ENCODE measurements at places on chromosomes 5 and 9.

- no peak for DNase-seq
Measured at GRCh38 chr9:80881940-80882339, 807.4 kb downstream of the TLE1 start.

GRCh38 chr9:84897362-84898094, 228.0 kb downstream of the NTRK2 start:
- DNase-seq = no peak

DNA sequence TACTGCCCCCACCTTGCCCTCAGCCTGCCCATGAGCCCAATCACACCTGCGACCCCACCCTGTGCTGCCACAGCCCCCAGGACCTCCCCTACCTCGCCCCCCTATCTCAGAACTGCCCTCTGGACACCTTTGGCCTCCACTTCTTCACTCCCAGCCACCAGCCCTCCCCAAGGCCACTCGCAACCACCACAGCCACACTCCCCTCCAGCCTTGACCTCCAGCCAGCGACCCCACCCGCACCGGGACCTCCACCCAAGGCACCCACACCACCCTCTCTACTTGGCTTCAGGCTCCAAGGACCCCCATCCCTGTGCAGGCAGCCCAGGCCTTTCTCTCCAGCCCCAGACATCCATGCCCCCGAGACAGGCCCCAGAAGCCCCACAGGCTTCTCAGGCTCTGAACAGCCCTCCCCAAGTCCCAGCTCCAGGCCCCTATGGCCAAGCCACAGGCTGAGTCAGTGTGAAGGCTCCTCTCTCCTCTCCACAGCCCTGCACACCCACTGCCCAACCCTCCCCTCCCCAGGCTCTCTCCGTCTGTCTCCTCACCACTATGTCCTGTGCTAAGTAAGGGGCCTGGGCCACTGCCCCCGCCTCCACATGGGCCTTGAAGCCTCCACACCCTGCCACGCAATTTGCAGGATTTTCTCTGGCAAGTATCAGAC, 2.0 kb downstream of the AK1 start:
- no peak for DNase-seq

- DNase-seq = no peak
Measured at GRCh38 chr5:141039061-141039460, 12.1 kb upstream of the PCDHB1 start.

DNA sequence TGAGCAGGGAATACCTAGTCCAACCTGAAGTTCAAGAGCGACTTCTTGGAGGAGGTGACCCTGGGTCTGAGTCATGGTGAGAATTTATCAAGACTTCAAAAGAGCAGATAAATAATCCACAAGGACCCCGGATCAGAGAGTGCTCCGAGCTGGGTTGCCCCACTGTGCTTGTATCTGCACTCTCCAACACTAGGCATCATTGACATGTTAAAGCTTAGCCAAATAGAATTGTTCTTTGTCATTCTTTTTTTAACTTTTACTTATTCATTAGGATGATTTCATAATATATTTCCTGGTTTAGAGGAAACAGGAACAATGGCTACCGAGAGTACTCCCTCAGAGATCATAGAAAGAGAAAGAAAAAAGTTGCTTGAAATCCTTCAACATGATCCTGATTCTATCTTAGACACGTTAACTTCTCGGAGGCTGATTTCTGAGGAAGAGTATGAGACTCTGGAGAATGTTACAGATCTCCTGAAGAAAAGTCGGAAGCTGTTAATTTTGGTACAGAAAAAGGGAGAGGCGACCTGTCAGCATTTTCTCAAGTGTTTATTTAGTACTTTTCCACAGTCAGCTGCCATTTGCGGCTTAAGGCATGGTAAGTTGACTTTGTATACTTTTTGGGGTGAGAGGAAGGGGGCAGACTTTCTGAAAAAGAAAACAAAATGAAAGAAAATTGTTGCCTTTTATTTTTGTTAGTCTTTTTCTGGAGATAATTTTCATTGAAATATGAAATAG, at the start of gene CARD6:
Gene CARD6 (plus strand): TSS at position 300 of the 738 bp plus-strand sequence. CDS start 16 bp downstream, at position 316.
- no peak for DNase-seq

GRCh38 chr5:136518814-136519213, 153.5 kb upstream of the TRPC7 start:
- no peak for DNase-seq

DNA sequence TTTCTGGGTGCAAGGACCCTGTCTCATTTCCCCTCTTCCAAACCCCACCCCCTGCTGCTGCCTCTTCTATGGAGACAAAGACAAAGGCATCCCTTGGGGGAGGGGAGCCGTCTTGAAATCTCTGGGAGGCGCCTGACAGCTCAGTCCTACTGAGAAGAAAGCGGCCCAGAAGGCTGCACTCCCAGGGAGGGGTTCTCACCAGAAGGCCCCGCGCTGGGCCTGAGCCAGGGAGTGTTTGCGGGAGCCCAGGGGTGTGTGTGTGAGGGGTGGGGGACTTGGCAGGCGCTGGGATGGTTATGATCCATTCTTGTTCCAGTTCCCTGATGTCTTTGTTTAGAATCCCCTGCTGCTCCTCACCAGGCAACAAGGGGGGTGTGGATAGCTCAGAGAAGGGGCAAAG, 45.7 kb upstream of the ALDH1B1 start:
- no peak for DNase-seq

DNA sequence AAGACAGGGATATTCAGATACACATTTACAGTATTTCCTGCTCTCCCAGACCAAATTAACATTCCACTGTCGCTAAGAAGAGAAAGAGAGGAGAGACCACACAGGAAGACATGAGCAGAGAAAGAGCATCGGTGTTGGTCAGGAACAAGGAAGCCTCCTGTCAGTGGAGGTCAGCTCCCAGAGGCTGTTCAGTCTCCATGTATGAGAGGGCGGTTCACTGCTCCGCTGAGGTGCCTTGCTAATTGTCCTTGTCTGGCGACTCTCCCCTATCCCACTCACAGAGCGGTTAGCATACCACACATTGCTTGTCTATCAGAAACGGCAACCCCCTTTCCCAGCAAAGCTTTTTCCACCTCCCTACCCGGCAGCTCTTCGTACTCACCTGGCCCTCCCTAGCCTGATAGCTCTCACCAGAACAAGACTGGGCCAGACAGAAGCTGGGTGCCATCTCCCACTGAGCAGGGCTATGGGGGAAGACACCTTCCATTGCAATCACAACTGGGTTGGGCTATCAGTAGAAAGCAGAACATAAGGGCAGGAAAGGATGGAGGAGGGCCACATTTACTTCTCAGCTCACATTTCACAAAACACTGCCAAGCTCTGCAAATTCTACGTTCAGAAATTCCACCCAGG, 58.6 kb upstream of the LMNB1 start:
- DNase-seq = no peak

DNA sequence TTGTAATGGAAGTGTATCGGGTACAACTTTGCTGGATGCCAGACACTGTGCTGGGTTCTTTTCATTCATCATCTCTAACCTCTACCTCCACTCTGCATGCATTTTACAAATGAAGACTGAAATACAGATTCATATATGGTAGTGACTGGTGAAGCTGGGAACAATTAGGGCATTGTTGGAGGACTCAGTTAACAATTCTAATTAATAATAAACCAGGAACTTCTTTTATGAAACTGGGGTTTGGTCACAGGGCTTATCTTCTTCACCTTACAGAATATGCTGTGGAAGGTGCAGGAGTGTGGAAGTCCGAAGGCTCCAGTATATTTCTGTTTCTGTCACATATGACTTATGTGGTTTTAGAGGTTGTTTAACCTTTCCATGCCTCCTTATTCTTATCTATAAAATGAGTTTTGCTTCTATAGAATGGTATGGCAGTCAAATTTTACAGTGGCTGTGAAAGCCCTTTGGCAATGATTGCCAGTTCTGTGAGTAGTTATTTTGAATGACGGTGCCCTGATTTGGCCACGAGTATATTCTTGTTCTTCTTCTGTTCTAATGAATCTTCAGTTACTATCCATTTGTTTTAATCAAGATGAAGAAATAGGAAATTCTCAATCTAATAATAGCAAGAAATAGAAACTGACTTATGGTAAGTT, 284.7 kb downstream of the GABRB2 start:
- no peak for DNase-seq

DNA sequence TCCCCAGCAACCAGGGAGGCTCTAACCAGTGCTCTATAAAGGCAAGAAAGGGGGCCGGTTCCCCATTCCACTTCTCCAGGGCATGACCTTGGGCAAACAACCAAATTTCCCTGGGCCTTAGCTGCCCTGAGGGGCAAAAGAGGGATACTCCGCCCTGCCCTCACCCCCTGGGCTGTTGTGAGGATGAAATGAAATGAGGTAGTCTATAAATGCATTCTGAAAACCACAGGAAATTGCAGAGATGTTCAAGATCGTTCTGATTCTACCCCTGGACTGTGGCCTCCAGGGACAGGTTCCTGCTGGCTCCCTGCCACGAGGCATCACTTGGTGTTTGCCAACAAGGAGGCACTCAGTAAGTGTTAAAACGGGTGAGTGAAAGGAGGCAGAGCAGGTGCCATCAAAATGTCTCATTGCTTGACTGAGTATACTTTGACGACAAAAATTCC, 5.7 kb downstream of the RAPGEF1 start:
- peak; percentile 59 for DNase-seq

DNA sequence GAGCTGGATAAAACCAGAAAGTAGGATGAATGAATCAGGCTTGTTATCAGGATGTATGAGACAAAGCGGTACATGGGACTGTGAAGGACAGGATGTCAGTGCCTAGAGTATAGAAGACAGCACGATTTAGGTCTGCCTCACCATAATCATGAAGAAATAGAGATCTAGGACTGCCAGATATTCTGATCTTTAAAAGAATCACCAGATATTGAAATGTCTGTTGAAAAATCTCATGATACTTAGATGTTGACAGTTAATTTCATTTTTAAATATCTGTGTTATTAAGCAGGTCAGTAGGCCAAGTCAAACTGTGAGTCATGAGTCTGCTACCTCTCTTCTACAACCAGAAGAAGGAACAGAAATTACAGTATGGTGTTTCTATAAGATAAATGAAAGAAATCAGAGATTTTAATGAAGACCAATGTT, 65.0 kb downstream of the ST8SIA4 start:
- DNase-seq = no peak

GRCh38 chr9:119802621-119803020, 433.4 kb upstream of the BRINP1 start:
- DNase-seq = no peak

DNA sequence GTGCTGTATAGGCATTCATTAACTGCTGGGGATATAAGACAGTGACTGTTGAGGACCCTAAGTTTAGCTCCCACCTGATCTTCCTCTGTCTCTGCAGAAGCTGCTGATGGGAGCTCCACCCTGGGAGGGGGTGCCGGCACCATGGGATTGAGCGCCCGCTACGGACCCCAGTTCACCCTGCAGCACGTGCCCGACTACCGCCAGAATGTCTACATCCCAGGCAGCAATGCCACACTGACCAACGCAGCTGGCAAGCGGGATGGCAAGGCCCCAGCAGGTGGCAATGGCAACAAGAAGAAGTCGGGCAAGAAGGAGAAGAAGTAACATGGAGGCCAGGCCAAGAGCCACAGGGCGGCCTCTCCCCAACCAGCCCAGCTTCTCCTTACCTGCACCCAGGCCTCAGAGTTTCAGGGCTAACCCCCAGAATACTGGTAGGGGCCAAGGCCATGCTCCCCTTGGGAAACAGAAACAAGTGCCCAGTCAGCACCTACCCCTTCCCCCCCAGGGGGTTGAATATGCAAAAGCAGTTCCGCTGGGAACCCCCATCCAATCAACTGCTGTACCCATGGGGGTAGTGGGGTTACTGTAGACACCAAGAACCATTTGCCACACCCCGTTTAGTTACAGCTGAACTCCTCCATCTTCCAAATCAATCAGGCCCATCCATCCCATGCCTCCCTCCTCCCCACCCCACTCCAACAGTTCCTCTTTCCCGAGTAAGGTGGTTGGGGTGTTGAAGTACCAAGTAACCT, 22.1 kb downstream of the PCDHGC5 start:
- DNase-seq = no peak

DNA sequence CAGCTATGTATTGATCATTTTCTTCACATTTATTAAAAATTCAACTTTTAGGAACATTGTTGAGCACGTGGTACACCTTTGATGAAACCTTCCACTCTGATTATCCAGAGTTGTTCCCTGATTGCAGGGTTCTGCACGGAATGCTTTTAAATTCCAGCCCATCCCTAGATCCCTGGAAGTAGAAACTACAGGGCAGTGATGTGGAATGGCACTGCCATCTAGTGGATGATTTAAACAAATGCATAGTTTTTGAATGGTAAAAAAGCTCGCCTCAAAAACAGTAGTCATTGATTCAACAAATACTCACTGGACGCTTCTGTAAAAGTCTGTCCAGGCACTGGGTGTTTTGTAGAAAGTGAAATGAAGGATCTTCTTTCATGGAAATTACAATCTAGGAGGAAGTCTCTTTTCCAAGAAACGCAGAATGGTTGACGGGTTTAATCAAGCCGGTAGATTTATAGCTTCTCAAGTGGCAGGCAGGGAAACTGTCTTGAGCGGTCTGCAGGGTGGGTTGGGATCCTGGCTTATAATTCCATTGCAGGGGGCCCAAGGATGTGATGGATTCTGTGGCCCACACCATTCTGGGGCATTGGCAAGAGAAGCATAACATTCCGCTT, 118.4 kb downstream of the ARHGAP26 start:
- no peak for DNase-seq

DNA sequence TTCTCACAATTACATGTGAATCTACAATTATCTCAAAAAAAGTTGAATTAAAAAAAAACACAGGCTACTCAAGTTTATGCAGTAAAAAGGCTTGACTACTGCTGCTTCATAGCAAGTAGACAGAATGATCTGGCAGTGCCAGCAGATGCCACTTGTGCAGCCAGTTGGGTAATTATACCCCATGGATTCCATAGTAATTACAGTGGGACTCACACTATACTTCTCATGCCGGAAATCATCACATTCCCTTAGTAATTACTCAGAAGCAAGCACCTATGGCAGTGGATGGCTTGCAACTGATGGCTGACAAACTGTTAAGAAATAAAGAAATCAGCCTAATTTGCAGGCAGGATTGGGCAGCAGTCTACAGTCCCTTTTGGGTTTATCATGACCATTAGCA, 463.2 kb upstream of the KLF4 start:
- DNase-seq = no peak

GRCh38 chr5:177496727-177497291, 595 bp downstream of the PDLIM7 start:
- peak; percentile 24 for DNase-seq

DNA sequence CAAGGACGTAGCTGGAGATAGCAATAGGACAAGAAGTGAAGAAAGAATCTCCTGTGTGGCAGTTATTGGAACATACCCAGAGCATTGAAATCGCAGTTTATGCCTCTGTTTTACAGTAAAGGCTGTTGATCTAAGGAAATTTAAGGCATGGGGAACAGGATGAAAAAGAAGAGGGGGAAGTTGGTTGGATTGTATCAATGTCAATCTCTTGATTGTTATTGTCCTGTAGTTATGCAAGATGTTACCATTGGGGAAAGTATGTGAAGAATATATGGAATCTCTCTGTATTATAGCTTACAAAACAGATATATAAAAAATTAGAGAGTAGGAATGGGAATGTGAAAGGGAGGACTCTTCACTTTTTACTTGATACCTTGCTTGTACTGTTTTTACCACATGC, 195.6 kb upstream of the NREP start:
- DNase-seq = no peak

- DNase-seq = no peak
Measured at GRCh38 chr5:128276537-128277216, 193.1 kb downstream of the SLC12A2 start.

- DNase-seq = no peak
Measured at GRCh38 chr5:133106343-133106742, 54.5 kb downstream of the HSPA4 start.

Data from activated CD4-positive, alpha-beta memory T cell treated with anti-CD3 and anti-CD28 coated beads, Interleukin-2, amount 10 ng/mL, durations not matched to agents 7 days and 5 days (primary cell).